ENCODE measurements at places on chromosomes 16 and 17.

GRCh38 chr17:38685491-38685890 is 10.7 kb upstream of the EPOP start:
- no peak for DNase-seq

- no peak for DNase-seq
These were observed 422.9 kb downstream of the UTP18 start for GRCh38 chr17:51683291-51683690.

DNA sequence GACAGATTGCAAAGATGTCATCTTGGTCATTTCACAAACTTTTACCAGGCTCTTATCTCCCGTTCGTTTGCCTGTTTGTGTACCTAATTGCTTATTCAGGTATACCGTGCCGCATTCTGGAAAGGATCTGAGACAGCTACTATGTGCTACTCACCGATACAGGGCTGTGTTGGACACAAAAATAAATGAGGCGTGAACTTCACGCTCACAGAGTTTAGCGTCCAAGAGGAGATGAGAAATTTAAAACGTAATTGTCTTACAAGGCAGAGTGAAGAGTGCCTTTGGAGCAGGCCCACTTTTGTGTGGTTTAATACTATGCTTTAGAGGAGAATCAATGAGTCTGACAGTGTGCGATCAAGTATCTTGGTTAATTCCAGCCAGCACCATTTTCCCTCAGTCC is 26.7 kb downstream of the MAF start:
- DNase-seq: no peak

DNA sequence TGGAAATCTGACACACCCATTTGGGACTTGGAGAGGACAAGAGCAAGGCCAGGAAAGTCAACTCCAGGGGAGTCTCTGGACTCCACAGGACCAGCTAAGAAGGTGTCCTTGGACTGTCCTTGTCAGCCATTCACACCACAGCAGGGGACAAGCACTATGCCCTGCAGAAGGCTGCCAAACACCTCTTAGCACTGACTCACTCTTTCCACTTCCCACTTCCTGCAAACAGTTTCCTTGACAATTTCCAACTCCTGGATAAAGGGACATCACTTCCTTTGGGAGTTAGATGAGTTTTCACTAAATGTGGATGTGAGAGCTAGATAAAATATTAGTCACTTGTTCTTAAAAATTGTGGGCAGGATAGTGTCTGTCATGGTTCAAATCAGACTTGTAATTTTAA is 37.8 kb upstream of the BCAR1 start:
- DNase-seq: no peak

GRCh38 chr16:49019831-49020230 is 261.8 kb downstream of the CBLN1 start:
- no peak for DNase-seq

DNA sequence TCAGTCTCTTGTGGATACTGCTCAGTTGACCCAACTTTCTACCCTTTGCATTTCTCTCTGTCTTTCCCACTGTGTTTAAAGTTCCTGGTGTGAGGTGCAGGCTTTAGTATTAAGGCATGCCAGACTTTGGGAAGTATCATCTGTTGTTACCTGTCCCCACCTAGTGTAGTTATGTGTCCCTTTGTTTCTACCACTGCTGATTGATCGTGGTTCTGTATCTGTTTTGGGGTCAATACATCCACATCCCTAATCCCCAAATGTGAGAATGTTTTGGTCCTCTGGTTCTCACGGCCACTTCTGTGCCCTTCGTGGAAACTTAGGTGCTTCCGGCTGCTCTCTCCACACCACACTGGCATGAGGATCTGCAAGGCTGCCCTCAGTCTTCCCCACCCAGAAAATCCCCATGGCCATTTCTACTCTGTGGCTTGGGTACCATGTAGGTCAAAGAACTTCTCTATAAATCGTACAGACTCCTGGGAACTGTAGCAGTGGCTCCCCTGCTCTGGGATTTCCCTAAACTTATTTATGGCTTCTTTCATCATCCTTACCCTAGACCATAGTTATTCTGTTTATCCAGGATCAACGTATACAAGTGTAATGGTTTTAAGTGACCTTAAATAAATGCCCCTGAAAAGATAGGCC is 443.2 kb downstream of the XYLT1 start:
- no peak for DNase-seq

GRCh38 chr17:49753959-49754391 is 10.0 kb downstream of the FAM117A start:
- DNase-seq: no peak
